ENCODE measurements at places on chromosomes 4 and X.

GRCh38 chr4:113057891-113058290 is 8.4 kb downstream of the ANK2 start:
- no peak for DNase-seq

- no peak for DNase-seq
Observed at GRCh38 chrX:96224279-96224678, 460.4 kb upstream of the DIAPH2 start.

- no peak for DNase-seq
Observed at GRCh38 chrX:109374262-109374960, 107.5 kb downstream of the GUCY2F start.

DNA sequence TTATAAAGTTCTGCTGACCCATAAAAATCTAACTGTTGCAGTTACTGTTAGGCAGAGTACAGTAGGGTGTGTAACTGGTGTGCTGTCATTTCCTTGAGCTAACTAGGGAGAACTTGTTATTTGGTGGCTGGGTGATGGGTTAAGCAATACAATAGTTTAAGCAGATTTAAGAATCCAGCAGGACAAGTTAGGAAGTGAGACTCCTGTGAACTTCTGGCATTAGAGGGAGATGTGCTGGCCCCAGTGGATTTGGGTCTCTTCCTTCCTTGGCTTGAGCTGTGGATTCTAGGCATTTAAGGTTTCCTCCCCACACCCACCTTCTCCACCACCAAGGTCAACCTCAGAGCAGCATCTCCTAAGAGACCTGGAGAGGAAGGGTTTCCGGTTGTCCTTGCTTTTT is 70.5 kb downstream of the CLCN5 start:
- no peak for DNase-seq

GRCh38 chrX:41382714-41383645 is 49.0 kb downstream of the DDX3X start:
- no peak for DNase-seq

- no peak for DNase-seq
Observed at GRCh38 chrX:153596981-153597750, 1.8 kb downstream of the CCNQ start.

GRCh38 chr4:165532976-165533375 is 154.2 kb downstream of the CPE start:
- no peak for DNase-seq

Data from thoracic aorta (tissue), 2 donors.